ENCODE measurements at places on chromosomes 12 and 14. TPM values are rescaled to one million over a fixed set of nuclear protein-coding genes. Genes with fewer than 3 reads are reported as not detected.
A peak's percentile ranks its signal among the peaks of the same experiment; 100 is the strongest.

Gene ANKRD9
- total RNA-seq: 60.1 TPM

Gene MANSC4
- not detected for total RNA-seq

Gene SLC17A8
- not detected for total RNA-seq

Gene ITGB7
- 8.4 TPM for total RNA-seq

Gene ACSM4
- not detected for total RNA-seq

Gene FGF23
- total RNA-seq: not detected

- DNase-seq: no peak
Measured at GRCh38 chr14:102486513-102487203, 22.9 kb downstream of the ANKRD9 start.

DNA sequence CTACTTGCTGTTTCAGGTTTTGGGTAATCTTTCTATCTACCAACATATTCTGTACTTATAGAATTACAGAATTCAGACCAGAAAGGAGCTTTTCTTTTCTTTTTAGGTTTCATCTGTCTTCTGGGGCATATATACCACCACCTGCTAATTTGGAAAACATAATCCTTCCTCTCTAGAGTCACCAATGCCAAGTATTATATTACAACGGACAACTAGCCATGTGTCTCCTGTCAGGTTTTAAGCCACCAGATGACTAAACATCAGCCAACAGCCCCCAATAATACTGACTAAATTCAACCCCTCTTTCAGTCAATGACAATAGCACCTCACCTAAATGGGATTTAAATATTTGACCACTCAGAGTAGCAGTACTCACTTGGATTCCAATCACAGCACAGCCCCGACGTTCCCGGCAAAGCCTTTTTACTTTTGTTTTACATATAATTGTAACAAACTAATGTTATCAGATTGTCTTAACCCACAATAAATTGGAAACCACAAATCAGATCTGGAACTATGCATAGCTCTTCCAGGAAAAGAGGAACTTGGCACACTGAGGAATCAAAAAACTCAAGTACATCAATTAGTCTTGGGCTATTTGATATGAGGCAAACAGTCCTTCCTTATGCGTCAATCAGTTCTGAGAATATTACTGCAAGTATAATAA lies 13.5 kb downstream of the SLC11A2 start:
- no peak for DNase-seq

DNA sequence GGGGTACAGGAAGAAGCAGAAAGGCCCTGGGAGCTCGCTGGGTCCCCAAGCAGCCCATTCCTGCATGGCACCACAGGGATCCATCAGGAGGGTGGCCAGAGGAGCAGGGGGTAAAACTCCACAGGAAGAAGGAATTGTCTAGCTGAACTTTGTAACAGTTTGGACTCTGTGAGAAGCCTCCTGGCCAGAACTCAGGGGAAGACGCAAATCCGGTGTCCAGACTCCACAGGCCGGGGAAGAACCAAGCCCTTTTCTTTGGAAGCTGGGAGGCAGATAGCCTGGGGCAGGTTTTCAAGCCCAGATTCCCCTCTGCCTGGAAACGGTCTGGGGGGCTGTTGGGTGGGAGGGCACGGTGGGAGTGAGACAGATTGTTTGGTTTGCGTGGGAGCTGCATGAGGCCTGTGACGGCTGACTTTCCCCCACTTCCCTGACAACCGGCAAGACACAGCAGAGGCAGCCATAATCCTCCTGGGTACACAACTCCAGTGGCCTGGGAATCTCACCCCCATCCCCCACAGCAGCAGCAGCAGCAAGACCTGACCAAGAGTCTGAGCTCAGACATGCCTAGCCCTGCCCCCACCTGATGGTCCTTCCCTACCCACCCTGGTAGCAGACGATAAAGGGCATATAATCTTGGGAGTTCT lies 16.7 kb downstream of the GPHB5 start:
- no peak for DNase-seq

GRCh38 chr12:31245822-31246469 lies 80.0 kb downstream of the SINHCAF start:
- no peak for DNase-seq

DNA sequence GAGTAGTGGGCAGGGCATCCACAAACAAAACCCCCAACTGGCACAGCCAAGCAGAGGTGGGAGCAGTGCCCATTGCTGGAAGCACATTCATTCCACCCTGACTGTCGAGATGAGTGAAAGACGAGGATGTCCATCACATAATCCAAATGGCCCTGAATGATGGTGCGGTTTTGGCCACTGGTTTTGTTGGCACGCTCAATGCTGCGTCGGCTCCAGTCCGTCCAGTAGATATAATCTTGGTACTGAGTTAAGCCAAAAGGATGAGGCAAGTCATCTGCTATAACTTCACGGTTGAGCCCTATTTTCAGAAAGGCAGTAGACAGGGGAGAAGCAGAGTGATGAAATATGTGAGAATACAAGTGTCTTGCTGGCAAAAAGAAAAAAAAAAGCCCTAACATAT lies 88.1 kb downstream of the BCL2L14 start:
- DNase-seq: no peak

DNA sequence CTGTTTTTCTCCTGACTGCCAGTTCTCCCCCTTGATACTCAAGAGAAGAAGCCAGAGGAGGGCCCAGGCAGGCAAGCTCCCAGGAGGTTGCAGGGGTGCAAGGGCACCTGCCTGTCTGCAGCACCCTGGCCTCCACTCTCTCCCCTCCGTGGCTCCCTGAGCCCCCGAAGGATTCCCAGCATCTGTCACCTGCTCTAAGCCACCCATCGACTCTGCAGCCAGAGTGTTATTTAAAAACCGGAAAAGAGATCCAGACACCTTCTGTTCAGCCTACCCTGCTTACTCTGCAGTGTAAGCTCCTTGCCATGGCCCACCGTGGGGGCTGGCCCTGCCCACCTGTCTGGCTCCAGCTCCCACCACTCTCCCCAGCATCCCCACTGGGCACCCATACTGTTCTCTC lies 121.4 kb downstream of the KSR2 start:
- DNase-seq: no peak

DNA sequence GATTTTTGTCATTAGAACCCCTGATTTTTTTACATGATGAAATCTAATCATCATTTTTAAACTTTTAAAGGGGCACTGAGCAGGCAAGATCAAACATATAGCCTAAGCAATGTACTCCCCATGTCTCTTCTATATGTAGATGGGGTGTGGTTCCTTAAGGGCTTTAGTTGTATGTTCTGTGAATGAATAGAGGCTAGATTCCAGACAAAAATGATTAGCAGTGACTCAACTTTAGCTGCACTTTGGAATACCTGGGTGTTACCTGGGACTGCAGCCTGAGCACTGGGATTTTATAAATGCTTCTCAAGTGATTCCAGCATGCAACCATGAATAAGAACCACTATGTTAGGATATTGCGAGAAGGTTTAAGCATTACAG lies 256.7 kb upstream of the PLEKHG7 start:
- DNase-seq: no peak

GRCh38 chr14:90061685-90062126 lies at the start of gene KCNK13:
Gene KCNK13, plus strand, starts transcription at chr14:90061994. Its CDS starts 212 bp downstream, at chr14:90062206.
- DNase-seq: peak; percentile 63

DNA sequence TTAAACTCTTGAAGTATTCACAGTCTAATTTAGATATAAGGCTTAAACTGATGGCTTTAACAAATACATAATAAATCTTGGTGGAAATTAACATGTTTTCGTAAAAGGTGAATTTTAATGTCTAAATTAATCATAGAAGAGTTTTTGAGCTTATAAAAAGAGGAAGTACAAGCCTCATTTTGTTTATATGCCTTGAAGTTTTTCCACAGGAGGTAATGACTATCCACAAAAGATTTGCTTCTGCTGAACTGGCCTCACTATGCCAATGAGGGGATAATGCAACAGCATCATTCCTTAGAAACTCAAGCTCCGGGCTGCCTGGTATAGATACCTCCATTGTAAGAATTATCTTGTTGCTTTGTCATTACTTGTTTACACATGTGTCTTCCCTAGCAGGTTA lies 175.6 kb downstream of the DUSP6 start:
- no peak for DNase-seq

GRCh38 chr12:53563452-53564028 lies 56.3 kb upstream of the NPFF start:
- DNase-seq: no peak

GRCh38 chr14:91187271-91187670 lies 57.2 kb downstream of the GPR68 start:
- DNase-seq: no peak
